ENCODE measurements at places on chromosomes 1 and 21.
A peak's percentile ranks its signal among the peaks of the same experiment; 100 is the strongest.

DNA sequence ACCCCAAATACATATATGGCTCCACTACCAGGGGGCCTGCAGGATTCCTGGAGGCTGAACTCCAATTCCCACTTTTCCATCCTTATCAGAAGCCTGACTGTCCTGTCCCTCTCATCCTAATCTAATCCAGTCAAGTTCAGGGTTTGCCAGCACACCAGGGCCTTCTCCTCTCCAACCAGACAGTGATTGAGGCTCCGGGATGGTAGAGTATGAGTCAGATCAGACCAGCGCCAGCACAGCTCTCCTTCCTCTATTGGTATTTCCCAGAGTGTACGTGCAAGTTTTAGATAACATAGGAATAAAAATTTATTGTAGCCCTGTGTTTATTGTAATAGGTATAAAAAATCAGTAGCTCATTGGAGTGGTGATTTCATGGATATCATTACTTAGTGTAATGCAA lies 24.5 kb upstream of the RCSD1 start:
- no peak for DNase-seq

DNA sequence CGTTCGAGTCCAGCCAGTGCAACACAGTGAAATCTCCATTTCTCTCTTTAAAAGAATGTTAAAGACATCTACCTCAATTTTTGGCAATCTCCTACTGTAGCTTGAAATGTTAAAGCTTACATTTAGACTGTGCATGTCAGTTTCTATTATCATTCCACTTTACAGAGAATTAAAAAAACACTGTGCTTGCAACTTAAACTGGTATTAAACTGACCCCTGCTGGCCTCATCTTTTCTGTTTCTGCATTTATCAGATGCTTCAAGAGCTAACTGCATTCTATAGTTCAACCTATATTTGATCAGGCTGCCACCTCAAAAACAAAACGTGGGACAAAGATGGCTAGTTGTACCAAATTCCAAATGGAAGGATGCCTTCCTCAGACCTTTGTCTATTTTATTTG lies 226.5 kb downstream of the SMYD3 start:
- DNase-seq = no peak

- DNase-seq = no peak
Observed at GRCh38 chr1:233777566-233777965, 126.9 kb upstream of the SLC35F3 start.

GRCh38 chr1:204468206-204468605 lies 26.4 kb downstream of the PIK3C2B start:
- no peak for DNase-seq

DNA sequence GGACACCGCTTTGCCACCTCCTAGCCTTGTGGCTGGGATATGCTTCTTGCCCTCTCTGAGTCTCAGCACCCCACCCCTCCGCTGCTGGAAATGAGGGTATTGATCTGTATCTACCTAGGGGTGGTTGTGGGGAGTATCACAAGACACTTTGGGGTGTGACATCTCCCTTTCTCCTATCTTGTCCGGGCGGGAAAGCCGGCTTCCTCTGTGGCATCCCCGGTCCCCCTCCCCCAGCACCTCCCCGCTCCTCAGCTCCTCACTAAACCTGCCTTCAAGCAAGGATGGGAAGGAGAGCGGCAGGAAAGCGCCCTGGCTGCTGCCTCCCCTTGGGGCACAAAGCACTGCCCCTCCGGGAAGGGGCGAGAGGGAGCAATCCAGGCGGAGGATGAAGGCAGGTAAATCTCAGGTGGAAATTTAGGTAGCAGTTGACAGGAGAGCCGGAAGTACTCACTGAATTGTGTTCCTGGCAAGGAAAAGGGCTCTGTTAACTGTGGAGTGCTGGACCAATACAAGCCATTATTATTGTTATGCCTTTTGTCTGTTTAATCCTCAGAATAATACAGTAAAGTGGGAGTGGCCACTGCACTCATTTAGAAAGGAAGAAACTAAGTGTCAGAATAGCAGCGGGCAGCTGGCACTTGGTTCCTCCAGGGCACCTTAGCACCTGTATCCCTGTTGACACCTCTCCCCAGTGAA lies 49.0 kb upstream of the LRP8 start:
- no peak for DNase-seq

DNA sequence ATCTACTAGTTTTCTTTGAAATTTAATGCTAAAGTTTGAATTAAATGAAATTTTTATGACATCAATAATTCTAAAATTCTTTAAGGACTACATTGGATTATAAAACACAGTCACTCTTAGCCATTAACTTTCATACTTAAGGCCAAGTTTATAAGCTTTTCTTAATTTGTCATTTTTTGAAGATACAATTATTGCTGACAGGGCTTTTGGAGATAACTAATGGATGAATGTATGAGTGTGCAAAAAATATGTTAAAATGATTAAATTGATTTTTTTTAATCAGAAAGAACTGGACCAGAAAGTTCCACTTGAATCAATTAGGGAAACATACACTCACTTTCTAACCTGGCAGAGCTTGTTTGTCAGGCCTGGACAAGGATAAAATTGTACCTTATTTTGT lies 70.3 kb upstream of the CHODL start:
- DNase-seq = no peak

DNA sequence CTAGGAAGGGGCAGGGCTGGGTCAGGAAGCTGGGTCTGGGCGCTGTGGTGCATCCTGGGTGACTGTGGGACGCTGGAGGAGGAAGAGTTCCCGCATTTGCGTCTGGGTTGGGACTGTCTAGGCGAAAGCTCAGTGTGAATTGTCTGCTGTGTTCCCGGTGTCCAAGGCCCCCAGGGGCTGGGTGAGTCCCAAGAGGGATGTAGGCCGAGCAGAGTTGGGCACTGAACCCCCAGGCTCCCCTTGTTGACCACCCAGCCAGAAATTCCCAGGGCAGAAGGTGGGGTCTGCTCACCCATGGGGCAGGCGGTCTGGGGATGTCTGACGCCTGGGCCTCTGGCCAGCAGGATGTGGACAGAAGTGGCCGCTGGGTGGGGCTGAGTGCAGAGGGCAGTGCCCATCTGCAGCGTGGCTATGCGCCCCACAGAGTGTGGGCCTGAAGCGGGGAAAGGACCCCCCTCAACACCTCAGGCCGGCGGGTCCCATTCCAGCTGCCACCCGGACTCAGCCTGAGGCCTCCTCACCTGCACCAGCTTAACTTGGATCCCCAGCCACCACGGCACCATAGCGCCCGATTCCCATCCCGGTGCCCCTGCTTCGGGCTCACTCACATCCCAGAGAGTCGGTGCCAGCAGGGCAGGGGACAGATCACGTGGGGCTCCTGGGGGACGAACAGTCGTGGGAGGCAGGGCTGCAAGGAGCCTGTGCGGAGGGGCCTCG lies 37.0 kb upstream of the POFUT2 start:
- no peak for DNase-seq

DNA sequence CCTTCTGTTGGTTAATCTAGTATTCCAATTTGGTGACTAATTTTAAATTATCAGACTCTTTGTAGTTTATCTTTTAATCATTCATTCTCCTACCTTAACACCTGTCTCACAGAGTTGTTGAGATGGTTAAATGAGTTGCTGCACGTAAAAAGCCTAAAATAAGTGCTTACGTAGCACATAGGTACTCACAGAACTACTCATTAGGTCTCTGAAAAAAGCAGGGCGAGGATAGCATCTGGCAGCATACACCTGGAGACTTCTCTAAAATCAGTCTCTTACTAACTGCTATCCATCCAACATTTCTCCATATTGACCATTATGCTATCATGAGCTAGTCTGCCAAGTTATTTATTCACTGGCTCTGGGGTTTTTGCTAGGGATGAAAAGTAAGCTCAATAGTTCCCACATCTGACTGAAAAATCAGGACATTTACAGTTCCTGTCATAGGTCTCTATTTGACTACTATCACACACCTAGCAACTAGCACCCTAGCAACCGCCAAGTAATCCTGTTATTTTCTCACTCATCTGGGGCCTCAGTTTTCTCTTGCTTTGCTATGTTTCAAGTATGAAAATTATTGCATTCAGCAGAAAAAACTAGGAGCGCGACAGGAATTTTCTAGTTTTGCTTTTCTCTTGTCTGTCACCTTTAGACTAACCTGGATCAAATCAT lies 11.2 kb downstream of the CSDE1 start:
- no peak for DNase-seq

DNA sequence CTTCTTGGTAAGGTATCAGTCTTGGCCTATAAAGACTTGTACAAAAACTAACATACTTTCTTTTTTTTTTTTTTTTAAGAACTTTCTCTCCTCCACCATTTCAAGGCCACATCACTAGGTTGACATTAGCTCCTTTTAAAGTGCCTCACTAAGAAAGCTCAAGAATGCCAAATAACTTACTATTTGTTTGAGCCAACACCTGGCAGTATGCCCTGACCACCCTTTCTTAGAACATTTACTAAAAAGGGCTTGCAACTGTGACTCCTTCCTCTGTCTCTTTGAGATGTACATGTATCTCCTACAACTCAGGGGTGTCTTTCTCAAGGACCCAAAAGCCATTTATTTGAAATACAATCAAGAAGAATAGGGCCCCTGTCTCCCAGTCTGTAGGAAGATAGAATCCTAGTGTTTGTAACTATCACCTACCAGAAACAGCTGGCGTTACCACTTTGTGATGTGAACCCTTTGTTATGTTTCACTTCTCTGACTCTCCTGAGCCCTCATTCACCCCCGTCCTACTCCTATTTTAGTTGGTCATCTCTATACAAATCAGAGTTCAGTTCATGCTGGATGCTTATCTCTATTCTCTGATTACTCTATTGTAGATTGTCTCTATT lies 12.2 kb upstream of the SAMD13 start:
- no peak for DNase-seq

- DNase-seq = no peak
Observed at GRCh38 chr21:42209801-42210479, 9.0 kb upstream of the ABCG1 start.

DNA sequence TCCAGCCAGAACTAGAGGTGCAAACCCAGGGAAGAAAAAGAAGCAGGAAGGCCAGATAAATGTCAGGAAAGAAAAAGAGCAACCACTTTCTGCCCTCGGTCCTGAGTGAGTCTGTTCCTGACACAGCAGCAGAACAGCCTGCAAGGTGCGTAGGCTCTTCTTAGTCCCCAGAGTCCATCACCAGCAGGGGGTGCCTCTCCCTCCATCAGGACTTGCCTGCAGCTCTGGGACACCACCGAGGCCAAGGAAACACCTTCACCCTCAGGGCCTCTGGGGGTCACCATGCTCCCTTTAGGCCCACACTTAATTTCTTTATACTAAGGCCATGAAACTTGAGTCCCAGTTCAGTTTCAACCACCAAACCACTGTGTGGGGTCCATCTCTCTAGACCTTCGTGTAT lies 43.7 kb upstream of the NFASC start:
- no peak for DNase-seq

DNA sequence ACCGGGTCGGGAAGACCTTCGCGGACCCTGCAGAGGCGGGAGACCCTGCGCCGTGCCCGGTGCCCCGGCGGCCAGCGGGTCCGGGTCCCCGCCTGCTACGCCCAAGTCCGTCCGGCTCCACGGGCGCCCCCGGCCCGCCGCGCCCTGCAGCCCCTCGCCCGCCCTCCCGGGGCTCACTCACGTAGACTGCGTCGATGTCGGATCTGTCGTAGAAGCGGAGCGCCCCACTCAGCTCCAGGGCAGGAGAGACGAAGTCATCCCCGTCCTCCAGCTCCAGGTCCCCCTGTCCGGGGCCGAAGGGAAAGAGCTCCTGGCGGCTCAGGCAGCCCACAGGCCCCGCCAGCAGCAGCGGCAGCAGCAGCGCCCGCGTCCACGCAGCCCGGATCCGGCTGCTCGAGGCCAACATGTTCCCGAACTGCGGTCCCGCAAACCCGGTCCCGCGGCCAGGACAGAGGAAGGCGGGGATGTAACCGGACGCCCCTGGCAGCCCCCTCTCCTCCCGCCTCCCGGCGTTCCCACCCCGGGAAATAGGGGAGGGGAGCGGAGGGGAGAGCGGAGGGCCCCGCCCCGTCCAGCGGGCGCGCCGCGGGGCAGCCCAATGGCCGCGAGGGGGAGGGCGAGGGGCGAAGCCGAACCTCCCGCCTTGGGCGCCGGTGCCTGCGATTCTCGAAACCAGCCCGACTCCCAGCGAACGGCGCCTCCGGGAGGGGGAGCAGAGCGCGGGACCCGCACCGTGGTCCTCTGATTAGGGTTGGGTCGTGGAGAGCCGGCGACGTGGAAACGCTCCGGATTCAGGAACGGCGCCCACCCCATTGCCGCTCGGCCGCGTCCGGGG lies at the start of gene NID1:
NID1 (minus strand) TSS at position 417 of the 835 bp plus-strand sequence; CDS start at position 406, 11 bp downstream.
- peak; percentile 5 for DNase-seq

- DNase-seq = no peak
Observed at GRCh38 chr1:22154626-22155025, 11.7 kb upstream of the WNT4 start.

DNA sequence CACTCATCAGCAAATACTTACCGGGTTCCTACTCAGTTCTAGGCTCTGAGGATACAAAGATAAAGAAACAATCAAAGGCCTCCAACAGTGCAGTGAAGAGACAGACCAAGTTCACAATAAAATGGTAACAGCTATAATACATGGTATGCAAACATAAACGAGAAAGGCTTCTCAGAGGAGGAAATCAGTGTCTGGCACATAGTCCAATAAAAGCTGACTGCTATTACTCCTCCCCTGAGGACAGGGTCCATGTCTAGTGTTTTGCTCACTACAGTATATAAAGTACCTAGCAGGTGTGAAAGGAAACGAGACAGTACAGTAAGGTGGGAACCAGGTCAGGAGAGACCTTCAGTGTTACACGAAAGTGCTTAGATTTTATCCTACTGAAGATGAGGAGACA lies 4.3 kb downstream of the RBM34 start:
- DNase-seq = no peak

GRCh38 chr1:39990428-39990827 lies 35.5 kb downstream of the MFSD2A start:
- no peak for DNase-seq

DNA sequence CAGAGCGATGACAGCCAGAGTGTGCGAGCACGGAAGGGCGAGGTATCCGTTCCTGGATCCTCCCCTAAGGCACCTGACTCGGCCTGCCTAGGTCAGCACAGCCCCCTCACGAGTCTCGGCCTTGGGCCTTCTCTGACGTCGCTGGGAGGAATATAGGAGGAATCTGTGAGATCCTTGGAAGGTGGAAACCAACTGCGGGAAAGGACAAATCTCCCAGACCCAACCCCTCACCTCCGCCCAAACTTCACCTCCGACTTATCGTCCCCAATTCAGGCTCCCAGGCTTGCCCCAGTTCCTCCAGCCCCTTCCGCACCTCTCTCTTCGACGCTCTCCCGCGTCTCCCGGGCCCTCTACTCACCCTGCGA lies 494 bp downstream of the APH1A start:
- DNase-seq = no peak

DNA sequence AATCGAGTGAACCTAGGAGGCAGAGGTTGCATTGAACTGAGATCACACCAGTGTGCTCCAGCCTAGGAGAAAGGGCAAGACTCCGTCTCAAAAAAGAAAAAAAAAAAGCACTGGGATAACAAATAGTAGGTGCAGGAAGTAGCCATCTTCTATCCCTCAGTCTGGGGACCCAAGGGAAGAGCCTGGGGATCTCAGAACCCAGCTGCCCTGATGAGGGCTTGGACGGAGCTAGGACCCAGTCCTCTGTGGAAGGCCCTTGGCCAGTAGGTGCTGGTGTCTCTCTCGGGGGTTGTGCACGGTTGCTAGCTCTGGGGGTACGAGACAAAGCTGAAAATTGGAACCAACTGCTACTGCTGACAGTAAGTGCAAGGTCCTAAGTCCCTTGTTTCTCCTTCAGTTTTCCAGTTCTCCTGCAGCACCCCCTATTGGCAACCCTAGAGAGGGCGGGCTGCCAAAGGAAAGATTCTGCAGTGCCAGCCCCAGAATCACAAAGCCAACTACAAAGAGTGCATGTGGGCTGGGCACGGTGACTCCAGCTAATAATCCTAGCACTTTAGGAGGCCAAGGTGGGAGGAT lies 57.6 kb upstream of the KIF1B start:
- no peak for DNase-seq

- DNase-seq = no peak
Observed at GRCh38 chr1:53799141-53799540, 39.0 kb downstream of the NDC1 start.

GRCh38 chr1:109642626-109643025 lies 13.3 kb upstream of the GSTM4 start:
- no peak for DNase-seq

All from activated CD8-positive, alpha-beta memory T cell treated with anti-CD3 and anti-CD28 coated beads for 48 hours (primary cell).